H9 (cell line): ENCODE measurements at places on chromosomes 3 and 15. TPM values are rescaled to one million over a fixed set of nuclear protein-coding genes. Genes with fewer than 3 reads are reported as not detected.

Gene SLC30A4
- 0.02 TPM in 1 of 2 replicates, not detected in the other for total RNA-seq

Gene GOLGA8S
- 0.07 TPM in 2 replicates for total RNA-seq

GRCh38 chr15:47504624-47505256, 212.6 kb upstream of the SEMA6D start:
- no peak for DNase-seq

Gene WDR93
- not detected in 2 replicates for total RNA-seq

DNA sequence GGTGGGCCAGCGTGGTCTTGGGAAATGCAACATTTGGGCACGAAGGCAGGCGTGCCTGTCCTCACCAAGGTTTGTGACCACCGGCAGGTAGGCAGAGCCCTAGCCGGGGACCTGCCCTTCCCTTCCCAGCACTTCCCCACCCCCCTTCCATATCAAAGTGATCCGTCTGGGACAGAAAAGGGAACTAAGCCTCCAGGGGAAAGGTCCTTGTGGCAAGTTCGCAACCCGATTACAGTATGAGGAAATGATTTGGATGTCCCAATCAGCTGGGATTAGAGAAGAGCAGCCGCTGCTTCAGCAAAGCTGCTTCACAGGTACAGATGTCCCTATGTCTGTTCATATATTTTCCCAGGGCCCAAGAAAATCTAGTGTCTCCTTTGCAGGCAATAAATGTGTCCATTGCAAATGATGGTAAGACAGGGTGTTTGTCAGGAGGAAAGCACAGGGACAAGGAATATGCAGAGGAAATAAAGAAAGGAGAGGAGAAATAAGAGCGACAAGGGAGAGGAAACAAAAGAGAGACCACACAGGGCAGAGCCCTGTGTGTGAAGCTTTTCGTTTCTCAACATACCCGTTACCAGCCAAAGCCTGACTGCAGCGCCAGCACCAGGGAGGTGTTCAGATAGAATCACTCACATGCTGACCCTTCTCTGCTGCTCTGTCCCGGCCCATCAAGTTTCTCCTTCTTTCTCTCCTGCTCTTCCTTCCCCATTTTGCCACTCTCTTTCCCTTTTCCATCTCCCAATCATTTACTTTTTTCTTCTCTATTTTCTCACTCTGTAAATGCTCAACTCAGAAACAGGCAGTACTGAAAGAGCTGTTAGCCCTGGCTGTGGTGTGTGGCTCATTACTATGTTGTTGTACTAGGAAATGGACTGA, 17.4 kb upstream of the SECISBP2L start:
- peak; percentile 34 for DNase-seq
